ENCODE measurements at places on chromosomes 1 and 21.

DNA sequence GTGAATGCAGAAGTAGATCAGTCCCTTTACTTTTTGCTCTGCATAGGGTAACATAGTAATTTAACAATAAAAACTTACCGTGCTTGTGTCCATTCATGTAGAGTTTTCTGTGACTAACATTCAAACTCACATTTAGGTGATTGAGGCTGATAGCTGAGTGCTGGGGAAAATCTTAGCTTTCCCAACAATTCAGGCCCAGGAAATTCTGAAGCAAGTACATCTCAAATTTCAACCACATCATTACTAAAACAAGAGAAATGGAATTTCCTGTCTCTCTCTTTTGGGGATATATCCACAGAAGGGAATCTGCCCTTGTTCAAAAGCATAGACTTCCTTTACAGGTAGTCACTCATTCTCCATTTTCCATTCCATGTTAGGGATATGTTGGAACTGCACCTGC is 33.1 kb upstream of the C1orf146 start:
- no peak for DNase-seq

GRCh38 chr1:26166719-26167281 is 2.0 kb downstream of the C1orf232 start:
- DNase-seq: no peak

- DNase-seq: no peak
Observed at GRCh38 chr1:223052931-223053330, 90.1 kb downstream of the TLR5 start.

DNA sequence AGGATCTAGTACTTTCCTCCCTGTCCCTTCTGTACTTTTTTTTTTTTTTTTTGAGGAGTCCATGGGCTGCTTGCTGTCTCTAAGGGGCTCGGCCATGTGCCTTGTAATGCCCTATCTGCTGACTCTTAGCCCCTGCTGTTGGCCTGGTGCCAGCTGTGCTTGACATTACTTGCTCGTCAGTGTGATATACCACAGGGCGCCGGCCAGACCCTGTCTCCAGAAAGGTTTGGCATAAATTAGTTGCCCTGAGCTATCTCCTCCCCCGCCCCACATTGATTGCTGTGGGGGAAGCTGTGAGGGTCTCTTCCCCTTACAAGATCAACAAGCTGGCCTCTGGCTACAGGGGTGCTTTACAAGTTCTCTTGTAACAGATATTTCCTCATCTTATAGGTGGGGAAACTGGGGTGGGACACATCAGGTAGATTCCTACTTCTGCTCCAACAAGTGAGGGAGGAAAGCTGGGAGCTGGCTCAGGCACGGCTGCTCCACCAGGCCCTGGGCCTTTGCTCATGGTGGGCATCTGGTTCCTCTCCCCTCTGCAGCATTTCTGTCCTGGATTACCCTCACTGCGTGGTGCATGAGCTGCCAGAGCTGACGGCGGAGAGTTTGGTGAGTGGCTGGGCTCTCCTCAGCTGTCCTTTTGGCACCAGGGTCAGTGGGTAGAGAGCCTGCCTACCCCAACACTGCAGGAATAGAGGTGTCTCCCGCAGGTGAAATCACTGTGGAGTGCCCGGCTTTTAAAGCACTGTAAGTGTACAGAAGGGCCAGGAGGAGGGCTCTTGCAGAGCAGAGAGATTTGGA is 15.6 kb downstream of the STRIP1 start:
- DNase-seq: no peak

- no peak for DNase-seq
Observed at GRCh38 chr1:3727042-3727824, 25.0 kb upstream of the CCDC27 start.

Measured in HCT116 (cell line).